ENCODE measurements at places on chromosomes 7 and 10.

- DNase-seq = no peak
Observed at GRCh38 chr10:112677689-112678088, 230.7 kb downstream of the VTI1A start.

GRCh38 chr10:33126742-33127141, 168.7 kb upstream of the ITGB1 start:
- DNase-seq = no peak

DNA sequence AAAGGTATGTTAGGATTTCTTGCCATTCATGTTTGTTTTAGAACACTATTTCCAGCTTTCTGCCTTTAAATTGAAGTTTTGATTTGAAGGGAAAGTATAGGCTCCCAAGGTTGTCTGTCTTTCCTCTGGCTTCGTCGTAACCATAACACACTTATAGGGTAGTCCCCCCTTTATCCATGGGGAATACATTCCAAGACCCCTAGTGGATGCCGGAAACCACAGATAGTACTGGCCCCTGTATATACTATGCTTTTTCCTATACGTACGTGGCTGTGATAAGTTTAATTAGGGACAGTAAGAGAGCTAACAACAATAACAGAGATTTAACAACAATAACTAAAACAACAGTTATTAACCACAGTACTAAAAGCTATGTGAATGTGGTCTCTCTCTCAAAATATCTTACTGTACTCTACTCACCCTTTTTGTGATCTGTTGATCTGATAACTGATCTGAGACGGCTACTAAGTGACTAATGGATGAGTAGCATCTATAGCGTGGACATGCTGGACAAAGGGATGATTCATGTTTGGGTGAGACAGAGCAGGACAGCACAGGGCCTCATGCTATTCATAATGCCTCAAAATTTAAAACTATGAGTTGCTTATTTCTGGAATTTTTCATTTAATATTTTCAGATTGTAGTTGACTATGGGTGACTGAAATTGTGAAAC, 273.1 kb downstream of the AUTS2 start:
- no peak for DNase-seq

DNA sequence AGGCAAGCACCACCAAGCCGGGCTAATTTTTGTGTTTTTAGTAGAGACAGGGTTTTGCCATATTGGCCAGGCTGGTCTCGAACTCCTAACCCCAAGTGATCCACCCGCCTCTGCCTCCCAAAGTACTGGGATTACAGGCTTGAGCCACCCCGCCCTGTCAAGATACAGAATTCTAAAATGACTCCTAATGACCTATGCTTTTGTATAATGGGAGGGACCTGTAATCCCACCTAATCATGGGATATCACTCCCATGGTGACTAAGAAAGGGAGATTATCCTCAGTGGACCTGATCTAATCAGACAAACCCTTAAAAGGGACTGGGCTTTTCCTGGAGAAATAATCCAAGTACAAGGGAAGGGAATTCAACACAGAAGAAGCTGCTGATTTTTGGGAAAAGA, 28.8 kb downstream of the SAMD8 start:
- DNase-seq = no peak

- DNase-seq = no peak
Observed at GRCh38 chr10:13528123-13528874, 515 bp downstream of the BEND7 start.

- no peak for DNase-seq
Observed at GRCh38 chr10:92918603-92919002, 70.3 kb downstream of the EXOC6 start.

DNA sequence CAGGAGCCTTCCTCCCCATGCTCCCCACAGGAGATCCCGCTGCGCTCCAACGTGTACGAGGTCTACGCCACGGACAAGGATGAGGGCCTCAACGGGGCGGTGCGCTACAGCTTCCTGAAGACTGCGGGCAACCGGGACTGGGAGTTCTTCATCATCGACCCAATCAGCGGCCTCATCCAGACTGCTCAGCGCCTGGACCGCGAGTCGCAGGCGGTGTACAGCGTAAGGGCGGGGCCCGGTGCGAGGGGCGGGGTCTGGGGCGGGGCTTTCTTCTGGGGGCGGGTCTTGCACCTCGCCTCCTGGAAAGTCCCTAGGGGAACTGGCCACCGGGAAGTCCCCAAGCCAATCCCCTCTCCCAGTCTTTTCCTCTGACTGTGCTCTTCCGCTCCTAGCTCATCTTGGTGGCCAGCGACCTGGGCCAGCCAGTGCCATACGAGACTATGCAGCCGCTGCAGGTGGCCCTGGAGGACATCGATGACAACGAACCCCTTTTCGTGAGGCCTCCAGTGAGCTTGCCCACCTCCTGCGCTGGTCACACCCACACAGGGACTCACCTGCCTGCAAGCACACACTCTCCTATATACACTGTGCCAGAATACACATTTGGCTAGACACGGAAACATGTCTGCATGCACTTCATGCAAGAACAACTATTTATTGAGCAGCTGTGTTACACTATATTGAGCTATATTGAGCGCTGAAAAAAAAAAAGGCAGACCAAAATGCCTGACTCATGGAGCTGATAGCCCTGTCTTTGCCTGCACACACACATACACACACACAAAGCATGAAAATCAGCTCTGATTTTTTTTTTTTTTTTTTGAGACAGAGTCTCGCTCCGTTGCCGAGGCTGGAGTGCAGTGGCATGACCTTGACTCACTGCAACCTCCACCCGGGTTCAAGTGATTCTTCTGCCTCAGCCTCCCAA, 32.7 kb upstream of the VSIR start:
- no peak for DNase-seq

- peak; percentile 62 for DNase-seq
Observed at GRCh38 chr7:158353606-158354570, 233.7 kb downstream of the PTPRN2 start.

GRCh38 chr10:13120786-13121499, 21.0 kb downstream of the OPTN start:
- peak; percentile 56 for DNase-seq

GRCh38 chr7:25557379-25557917, 329.2 kb upstream of the NPVF start:
- DNase-seq = no peak

DNA sequence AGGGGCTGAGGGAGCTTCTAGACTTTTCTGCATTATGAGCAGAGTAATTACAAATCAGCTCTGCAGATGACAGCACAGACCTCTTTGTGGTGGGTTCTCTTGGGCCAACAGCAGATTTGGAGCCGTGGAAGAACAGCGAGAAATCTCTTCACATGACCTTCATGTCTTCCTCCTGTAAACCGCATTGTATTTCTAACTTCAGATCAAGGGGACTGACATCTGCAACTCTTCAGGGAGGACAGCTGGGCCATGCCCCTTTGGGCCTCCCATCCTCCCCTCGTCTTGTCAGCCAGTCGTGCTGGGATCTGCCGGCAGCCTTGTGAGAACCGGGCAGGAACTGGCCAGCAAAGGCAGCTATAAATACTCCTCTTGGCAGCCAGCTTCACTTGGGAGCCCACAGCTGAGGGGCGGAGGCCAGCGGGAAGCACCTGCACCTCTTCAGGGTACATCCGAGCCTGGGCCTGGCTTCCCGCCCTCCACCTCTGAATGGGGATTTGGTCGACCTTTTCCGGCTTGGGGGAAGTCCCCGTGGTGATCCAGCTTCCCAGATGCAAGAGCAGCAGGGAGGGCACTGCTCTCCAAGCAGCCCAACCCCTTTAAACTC, 54.7 kb downstream of the STEAP1B start:
- DNase-seq = no peak

DNA sequence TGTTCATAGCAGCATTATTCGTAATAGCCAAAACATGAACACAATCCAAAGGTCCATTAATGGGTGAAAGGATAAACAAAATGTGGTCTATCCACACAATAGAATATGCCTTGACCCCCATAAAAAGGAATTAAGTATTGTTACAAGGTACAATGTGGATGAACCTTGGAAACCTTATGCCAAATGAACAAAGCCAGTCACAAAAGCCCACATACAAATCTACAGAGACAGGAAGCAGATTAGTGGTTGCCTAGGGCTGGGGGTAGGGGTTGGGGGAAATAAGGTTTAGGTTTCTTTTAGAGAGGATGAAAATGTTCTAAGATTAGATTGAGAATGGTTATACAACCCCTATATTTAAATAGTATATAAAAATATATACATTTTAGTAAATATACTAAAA, 34.8 kb downstream of the PIP4K2A start:
- DNase-seq = no peak

DNA sequence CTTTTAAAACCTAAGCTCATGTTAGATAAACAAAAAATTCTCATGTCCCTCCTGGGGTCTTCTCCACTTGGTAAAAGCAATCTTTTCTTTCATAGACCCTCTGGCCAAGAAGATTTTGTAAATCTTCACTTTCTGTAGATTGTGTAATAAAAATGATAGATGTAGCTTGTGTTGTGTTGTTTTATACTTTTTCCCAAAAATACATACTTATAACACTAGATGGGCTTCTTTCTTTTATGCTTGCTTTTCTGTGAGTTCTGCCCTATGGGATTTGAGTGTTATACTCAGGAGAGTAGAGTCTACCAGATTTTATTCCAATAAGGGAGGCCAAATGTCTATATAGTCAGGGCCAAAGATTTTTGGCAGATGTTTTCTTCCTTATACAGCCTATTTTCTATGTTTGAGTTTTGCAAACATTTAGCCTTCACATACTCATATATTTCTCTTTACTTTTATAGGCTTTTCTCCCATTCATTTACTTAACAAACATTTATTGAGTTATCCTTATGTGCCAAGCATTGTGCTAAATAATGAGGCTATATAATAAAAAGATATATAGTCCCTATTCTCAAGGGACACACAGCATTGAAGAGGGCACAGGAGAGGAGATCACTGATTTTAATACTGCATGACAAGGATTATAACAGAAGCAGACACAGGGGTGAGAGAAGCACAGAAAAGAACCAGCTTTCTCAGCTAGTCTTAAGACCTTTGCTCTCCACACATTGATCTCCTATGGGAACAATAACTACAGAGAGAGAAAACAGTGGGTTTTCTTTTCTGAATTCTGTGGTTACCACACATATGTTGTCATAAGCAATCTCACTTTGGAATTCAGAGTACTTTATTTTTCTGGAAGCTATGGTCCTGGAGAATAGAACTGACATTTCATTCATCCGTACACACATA, 58.0 kb upstream of the PNLIP start:
- DNase-seq = no peak

- DNase-seq = no peak
Observed at GRCh38 chr10:68559251-68559650, 886 bp upstream of the TET1 start.

DNA sequence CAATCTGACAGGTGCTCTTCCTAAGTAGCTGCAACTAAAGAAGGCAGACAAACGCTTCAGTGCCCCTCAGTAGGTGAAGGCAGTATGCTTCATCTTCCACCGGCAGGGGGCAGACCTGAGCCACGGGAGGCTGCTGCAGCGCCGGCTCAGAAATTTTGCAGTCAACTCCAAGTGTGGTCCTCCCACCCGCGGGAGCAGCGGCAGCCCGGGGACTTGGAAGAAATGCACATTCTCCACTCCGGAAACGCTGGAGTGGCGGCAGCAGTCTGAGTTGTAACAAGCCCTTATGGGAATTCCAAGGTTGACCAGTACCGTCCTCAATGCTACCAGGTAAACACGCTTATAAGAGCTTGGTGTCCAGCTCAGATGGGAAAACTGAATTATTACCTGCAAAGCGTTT, 3.4 kb downstream of the IGFBP3 start:
- DNase-seq = peak; percentile 70

DNA sequence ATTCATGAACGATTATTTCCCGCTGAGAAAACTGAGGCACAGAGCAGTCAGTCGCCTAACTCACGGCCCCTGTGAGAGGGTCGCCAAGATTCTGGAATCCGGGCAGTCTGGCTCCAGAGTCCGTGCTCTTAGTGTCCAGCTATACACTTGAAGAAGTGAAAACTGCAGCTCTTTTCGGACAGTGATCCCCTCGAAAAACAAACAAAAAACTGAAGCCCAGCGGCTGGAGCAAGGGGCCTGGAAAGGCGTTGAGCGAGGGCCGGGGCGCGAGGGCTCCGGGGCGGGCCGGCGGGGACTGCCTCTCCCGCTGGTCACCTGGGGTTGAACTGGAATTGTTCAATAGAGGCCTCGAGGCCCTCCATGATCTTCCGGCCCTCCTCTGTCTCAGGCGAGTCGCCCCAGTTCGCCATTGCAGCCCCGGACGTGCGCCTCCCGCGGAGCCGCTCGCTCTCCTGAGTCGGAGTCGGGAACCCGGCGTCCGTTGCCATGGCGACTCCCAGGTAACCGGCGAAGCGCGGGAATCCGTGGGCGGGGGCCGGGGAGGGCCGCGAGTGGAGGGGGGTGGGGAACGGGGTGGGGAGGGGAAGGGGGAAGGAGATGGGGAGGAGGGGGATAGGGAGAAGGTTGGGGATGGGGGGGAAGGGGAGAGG, 881 bp downstream of the C10orf67 start:
- DNase-seq = no peak

DNA sequence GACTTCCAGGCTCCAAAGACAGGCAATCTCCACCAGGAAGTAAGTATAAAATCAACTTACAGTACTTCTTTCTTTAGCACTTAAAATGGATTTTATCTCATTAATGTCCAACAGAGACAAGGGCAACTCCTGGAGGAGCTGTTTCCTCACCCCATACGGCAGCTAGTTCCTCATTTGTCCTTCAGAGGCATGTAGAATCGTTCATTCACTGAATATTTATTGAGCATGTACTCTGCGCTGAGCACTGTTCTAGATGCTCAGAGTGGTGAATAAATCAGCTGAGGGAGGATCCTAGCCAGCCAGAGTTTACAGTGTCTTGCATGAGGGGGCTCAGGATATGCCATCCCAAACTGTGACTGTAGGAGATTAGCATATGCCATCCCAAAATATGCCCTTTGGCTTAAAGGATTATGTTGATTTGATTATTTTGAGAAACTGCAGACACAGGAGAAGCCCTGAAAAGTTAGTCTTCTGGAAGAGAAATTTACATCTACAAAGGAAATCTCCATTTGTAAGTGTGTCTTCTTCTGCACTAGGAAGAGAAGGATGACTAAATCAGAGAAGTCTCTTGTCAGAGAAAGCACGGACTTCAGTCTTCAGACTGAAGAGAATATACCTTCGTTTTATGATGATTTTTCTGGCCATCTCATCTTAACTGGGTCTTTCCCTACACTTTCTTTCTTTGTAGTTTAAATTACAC, 66.9 kb downstream of the BAMBI start:
- DNase-seq = peak; percentile 11

DNA sequence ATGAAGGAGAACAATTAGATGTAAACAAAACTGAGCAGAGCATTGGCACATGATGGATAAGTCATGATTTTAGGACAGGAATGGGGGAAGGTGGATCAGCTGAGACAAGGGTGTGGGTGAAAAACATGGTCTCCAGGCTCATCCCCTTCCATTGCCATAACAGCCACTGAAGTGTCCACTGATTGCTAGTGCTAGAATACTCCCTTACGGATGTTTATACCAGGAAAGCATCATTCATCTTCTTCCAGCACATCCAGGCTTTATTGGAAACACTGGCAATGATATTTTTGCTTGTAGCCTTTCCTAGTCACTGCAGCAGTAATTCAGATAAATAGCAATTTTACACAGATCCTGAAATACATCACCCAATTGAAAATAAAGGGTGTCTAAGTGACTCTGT, 259.5 kb downstream of the PLXDC2 start:
- no peak for DNase-seq

All from KBM-7 (cell line).